Renal cortical epithelial cell (primary cell): ENCODE measurements at places on chromosomes 7 and 10.

DNA sequence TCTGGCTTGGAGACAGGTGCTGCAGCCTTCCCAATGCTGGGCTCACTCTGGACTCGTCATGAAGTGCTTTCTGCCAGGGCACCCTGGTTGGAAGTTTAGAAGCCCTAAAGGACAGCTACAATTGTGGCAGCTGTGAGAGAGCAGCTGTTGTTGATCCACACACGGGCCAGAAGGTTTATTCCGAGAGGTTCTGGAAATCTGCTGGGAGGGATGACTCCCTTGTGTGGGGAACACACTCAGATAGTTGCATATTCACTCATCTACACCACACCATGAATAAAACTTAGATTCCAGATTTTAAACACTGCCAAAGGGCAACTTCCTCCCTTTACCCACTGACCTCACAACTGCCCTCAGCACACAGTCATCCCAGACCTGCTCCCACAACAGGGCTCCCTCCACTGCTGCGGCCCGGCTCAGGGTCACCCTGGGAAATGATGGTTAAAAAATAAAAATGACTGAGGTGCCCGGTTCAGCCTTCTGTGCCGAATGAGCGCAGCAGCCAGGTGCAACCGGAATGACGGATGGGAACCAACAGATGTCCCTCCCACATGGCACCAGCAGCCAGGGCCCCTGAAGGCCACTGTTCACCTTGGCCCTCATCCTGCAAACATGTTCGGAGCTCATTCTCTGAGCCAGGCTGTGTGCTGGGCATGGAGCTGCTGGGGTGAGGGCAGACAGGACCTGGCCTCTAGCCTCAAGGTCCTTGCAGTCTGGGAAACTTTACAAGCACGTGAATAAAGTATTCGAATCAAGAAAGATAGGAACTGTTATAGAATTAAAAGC lies 40.2 kb downstream of the ASB13 start:
- no peak for DNase-seq

DNA sequence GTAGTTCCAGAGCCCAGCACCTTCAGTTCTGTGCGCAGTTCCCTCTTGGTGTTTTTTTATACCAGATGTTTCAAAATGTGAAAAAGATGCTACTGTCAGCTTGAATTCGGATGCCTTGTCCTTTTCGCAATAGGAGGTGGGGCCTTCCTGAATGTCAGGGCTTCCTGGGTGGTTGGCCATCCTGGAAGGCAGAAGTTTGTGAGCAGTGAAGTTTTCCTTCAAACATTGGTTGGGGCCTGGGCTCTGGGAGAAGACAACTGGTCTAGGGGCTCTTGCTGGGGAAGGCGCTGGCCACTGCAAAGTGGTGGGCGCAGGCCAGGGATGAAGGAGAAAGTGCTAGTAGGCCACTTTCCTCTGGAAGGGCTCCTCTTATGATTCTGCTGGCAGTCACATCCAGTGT lies 56.8 kb upstream of the JAZF1 start:
- no peak for DNase-seq

GRCh38 chr7:139086454-139086853 lies 23.1 kb downstream of the ZC3HAV1 start:
- no peak for DNase-seq

DNA sequence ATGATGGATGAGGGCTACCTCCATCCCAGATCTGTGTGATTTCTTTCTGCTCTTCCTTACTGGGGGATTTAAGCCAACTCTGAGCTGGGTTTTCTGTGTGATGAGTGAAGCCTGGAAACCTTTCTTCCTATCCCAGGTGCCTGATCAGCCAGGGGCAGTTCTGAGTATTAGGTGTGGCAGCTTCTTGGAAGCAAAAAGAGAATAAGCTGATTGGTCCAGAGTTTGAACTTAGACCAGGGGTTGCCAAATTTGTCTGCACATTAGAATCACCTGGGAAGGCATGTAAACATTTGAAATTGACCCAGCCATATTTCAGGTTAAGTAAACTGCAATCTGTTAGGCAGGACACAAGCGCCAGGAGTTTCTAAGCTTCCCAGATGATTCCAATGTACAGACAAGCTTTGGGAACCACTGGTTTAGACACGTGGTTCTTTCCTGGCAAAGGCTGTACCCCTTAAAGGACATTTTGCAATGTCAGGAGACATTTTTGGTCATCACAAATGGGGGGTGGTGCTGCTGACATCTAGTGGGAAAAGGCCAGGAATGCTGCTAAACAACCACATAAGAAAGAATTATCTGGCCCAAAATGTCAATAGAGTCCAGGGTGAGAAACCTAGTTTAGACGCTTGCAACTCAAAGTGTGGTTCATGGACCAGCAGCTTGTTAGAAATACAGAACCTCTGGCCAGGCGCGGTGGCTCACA lies 160.5 kb upstream of the GHITM start:
- no peak for DNase-seq

GRCh38 chr7:17532861-17533404 lies 234.5 kb downstream of the AHR start:
- peak; percentile 98 for DNase-seq

DNA sequence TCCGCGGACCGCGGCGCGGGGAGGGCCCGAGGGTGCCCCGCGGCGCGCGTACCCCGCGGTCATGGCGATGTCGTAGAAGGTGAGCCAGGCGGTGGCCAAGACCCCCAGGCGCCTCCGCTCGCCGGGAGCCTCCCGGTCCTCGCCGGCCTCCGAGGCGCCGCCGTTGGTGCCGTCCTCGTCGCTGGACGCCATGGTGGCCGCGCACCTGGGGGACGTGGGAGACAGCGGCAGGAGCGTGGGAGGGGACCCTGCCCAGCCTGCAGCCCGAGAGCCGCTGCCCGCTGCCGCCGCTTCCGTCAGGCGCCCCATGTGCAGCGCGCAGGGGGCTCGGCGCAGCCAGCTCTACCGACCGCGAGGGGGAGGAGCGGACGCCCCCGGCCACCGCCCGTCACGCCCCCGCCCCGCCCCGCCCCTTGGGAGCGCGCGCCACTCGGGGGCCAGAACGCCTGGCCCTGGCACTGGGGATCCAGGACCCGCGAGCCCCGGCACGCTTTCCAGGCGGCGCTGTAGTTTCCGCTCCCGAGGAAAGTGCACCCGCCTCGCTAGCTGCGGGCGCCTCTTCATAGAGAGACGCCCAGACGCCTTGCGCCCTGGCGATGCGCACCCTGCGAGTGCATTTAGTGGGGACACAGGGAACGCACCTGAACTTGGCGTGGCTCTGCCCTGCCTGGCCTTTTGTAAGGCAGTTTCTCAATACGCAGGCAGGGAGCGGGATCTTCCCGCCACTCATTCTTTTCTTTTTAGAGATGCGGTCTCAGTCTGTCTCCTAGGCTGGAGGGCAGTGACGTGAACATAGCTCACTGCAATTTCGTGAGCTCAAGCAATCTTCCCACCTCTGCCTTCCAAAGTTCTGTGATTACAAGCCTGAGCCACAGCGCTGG lies at the start of gene HACD1:
TSS of gene HACD1 (minus strand) at position 344 of the 881 bp plus-strand sequence. CDS start at position 309, 35 bp downstream.
- peak; percentile 56 for DNase-seq

DNA sequence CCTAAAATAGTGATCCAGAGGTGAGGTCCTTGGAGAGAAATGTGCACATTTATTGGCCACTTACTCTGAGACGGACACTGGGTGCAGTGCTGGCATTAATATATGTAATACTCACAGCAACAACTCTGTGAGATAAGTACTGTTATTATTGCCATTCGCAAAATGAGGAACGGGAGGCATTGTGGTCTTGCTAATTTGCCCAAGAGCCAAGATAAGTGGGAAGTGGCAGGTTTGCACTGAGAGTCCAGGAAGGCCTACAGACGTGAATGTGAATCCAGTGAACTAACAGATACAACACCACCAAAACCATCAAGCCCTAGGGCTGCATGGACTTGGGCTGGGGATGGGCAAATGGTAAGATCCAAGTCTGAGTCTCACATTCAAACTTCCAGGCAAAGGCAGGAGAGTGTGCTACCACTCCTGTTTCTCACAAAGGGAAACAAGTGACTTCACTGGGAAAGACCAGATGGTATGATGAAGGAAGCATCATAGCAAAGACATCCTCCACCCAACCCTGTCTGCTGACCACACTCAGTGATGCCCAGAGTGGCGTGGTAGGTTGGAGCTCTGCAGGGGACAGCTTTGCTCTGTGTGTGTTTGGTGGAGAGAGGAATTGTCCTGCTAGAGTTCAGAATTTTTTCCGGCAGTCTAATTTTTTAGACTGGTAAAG lies 19.2 kb downstream of the TMEM273 start:
- DNase-seq = no peak

DNA sequence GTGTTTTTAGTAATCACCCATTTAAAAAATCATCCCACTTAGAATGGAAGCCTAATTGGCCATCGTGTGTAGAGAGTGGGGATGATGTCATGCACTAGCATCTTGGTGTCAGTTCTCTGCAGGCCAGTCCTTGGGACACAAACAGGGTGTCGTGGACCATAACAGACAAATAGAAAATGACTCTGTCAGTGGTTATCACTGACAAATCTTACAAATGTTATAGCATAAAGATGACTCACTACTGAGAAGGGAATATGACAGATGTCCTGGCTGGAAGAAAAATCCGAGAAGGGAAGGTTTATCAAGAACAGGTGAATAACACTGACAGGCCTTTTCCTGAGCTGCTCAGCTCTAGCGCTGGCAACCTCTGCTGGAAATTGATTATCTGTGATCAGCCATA lies 10.6 kb downstream of the CABCOCO1 start:
- DNase-seq = no peak

- DNase-seq = no peak
Observed at GRCh38 chr10:102918817-102919245, 737 bp downstream of the CNNM2 start.

GRCh38 chr10:88289342-88289741 lies 293.8 kb downstream of the RNLS start:
- no peak for DNase-seq

- DNase-seq = no peak
Observed at GRCh38 chr10:119677904-119678755, 26.9 kb downstream of the BAG3 start.

DNA sequence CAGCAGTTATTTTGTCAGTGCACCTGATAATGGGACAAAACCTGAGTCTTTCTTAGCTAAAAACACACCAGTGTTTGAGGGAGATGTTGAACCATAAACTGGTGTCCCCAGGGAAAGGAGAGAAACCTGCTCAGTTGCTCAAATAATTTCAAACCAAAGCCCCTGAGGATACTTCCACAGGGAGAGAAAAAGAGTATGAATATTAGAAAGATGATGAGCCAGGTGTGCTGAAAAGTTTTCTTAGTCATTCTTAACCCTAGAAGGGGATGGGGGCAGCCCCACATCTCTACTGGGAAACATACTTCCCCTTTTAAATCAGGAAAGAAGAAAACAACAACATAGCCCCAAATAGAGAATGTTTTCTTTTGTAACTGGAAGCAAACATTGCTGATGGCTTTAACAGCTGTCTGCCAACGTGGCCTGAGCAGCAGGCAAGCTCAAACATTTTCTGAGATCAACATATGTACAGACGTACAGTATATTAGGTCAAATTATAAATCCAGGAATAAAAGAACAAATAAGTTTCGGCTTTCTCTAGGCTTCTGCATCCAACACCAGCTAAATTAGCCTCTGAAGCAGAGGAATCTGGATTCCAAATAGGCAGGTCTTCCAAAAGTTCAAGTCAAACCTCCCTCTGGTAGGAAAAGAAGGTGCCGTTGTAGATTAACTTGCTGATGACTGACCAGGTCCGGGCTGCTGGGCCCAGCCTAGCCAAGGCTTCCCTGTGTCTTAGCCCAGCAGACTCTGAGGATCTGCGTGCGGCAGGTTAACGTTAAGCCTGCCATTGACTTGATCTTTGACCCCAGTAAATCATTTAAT lies 30.5 kb upstream of the FBXW4 start:
- no peak for DNase-seq

DNA sequence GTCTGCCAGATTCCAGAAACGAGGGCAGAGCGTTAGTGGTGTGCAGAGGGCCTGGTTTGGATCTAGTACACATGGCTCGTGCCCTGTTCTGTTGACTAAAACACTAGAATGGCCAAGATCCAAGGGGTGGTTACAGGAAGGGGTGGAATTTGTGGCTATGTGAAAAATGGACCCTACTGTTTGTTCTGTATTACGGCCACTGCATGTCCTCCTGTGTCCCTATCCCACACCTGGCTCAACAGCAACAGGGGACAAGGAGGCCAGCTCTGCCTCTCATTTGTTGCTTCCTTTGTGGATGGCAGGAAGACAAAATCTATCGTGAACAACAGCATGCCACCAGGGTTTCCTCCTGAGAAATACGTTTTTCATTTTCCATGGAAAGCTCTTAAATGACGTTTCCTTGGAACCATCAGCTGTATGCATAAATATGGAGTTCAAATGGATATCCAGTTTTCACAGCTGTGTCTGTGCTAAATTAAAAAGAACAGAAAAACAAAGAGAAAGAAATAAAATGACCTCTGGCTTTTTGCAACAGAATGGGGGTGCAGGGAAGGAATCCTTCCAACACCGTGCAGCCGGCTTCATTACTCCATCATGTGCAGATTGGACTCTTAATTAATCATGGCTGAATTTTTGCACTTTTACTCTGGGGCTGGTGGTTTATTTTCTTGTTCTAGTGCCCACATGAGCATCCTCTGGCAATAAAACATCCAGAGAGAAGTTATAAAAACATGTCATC lies 318.9 kb downstream of the CXCL12 start:
- DNase-seq = no peak

- DNase-seq = no peak
Observed at GRCh38 chr10:102462512-102463054, 11.2 kb upstream of the C10orf95 start.

- no peak for DNase-seq
Observed at GRCh38 chr7:140867467-140868462, 57.0 kb downstream of the BRAF start.

GRCh38 chr7:25584112-25584938 lies 356.0 kb upstream of the NPVF start:
- DNase-seq = no peak

- no peak for DNase-seq
Observed at GRCh38 chr10:124285587-124286527, 132.9 kb downstream of the OAT start.

DNA sequence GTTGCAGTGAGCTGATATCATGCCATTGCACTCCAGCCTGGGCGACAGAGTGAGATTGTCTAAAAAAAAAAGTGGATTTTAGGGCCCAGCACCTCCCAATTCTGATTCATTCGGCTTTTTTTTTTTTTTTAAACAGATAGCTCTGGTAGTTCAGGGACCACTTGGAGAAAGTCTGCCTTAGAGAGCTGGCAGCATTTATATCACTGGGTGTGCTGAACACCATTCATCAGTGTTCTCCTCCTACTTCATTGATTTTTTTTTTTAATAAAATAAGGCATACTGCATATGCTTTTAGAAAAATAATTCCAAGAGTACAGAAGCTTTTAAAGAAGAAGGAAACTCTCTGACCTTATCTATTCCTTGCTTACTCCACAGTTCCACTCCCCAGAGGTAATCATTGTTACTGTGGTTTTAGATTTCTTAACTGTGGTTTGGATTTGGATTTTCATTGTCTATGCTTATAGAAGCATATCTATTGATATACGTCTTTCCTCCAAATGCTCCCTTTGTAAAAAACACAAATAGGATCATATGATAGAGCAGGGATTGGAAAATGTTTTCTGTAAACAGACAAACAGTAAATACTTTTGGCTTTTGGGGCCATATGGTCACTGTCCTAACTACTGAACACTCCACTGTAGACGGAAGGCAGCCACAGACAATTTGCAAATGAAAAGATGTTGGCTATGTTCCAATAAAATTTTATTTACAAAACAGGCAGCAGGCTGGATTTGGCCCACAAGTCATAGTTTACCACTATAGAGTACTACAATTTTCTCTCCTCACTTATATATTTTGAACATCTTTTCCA lies 21.1 kb upstream of the SAR1A start:
- DNase-seq = peak; percentile 81
